ENCODE measurements at places on chromosomes 3 and 15. TPM values are rescaled to one million over a fixed set of nuclear protein-coding genes. Genes with fewer than 3 reads are reported as not detected.

The CHRNA3 gene
- total RNA-seq, result not detected

The AHSG gene
- 0.25 TPM for total RNA-seq

The ERC2 gene
- not detected for total RNA-seq

The SLC28A2 gene
- not detected for total RNA-seq

The AGBL1 gene
- not detected for total RNA-seq

The GRIP2 gene
- not detected for total RNA-seq

The SI gene
- not detected for total RNA-seq

The SERPINI2 gene
- not detected for total RNA-seq

The CADPS gene
- not detected for total RNA-seq

The NFKBIZ gene
- total RNA-seq, result 62.6 TPM

DNA sequence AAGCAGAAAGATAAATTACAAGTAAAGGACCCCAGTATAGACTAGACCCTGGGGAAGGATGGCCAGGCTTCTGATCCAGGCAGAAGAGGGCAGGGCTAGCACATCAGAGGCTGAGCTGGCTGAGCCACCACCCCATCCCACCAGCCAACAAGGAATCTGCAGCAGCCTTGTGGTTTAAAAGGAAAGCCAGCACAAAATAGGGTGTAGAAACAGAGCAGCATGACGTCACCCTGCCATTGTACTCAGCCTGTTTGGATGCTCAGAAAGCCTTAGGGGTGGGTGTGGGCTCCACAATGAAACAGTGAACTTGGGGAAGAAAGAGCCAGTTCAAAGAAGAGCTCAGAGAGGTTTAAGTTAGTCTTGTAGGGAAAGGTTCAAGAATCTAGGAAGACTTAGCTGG is 28.2 kb downstream of the DUOX1 start:
- no peak for DNase-seq

DNA sequence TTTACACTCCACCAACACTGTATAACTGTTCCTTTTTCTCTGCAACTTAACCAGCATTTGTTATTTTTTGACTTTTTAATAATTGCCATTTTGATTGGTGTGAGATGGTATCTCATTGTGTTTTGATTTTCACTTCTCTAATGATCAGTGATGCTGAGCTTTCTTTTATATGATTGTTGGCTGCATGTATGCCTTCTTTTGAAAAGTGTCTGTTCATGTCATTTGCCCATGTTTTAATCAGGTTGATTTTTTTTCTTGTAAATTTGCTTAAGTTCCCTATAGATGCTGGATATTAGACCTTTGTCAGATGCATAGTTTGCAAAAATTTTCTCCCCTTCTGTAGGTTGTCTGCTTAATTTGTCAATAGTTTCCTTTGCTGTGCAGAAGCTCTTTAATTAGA is 263.0 kb downstream of the MBNL1 start:
- no peak for DNase-seq

DNA sequence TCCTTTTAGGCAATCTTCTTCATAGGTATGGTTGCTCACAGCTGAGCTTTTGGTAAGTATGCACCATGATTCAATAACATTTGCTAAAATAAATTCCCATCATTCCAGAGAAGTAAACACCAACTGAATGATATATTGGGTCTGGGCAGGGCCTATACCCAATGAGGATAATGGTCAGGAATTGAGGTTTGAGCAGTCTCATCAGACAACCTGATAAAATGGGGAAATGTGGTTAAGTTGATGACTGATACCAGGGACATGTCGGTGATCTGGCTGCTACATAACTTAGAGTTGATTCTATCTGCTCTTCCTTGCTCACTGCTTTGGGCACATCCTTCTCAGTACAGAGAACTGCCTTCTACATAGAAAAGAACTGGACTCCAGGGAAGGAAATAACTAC is 92.9 kb downstream of the GPR156 start:
- no peak for DNase-seq

GRCh38 chr15:99983171-99983885 is 250.1 kb upstream of the LYSMD4 start:
- DNase-seq, result no peak

GRCh38 chr3:58567251-58567515 is 10.0 kb downstream of the FAM107A start:
- DNase-seq, result no peak

GRCh38 chr3:139105154-139105702 is 60.5 kb upstream of the PRR23C start:
- DNase-seq, result no peak

- DNase-seq, result no peak
These were observed 216.8 kb downstream of the VGLL3 start for GRCh38 chr3:86774082-86774691.

GRCh38 chr3:62479326-62479725 is 106.0 kb upstream of the FEZF2 start:
- no peak for DNase-seq

DNA sequence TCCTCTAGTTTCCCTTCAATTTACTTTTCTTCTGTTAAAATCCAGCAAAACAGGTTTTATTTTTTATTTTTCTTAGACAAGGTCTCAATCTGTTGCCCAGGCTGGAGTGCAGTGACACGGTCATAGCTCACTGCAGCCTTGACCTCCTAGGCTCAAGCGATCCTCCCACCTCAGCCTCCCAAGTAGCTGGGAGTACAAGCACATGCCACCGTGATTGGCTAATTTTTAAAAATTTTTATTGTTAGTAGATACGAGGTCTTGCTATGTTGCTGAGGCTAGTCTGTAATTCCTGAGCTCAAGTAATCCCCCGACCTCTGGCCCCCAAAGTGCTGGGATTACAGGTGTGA is 41.6 kb downstream of the ILDR1 start:
- DNase-seq, result no peak

DNA sequence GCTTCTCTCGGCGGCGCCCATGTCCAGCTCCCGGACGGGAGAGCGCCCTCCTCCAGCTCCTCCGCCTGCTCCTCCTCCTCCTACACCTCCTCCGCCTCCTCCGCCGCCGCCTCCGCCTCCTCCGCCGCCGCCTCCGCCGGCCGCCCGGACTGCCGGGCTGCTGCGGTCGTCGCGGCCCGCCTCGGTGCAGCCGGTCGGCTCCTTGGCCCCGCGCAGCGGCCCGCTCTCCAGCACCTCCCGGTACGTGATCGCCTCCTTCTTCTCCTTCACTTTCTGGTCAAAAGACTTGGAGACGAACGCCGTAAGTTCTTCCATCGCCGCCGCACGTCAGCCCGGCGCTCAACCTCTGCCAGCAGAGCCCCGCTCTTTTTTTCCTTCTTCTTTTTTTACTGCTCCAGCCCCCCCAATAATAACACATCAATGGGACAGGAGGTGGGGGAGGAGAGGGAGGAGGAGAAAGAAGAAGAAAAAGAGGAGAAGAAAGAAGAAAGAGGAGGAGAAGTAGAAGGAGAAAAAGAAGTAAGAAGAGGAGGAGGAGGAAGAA is 438 bp downstream of the SHOX2 start:
- no peak for DNase-seq

DNA sequence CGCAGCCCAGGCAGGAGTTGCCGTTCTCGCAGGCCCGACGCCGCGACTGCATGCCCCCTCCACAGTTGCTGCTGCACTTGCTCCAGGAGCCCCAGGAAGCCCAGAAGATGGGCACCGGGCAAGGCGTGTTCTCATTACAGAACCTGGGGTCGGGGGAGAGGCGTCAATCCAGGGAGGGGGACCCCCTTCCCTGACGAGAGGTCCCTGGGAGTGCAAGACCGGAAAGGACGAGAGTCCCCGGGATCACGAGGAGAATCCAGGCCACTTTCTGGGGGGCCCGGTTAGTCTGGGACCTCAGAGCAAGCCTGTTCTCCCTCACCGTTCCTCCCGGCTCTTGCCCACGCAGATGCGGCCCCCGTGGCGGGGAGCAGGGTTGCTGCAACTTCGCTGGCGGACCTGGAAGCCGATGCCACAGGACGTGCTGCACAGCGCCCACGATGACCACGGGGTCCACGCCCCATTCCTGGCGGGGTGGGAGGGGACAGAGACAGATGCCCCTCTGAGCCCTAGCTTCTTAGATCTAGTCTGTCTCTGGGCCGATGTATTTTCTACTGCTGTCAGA is 113.9 kb downstream of the SEMA5B start:
- no peak for DNase-seq

- no peak for DNase-seq
These were observed 239.7 kb downstream of the UBE2E2 start for GRCh38 chr3:23442598-23443383.

GRCh38 chr15:87660251-87661129 is 596.0 kb downstream of the NTRK3 start:
- no peak for DNase-seq

- no peak for DNase-seq
These were observed 104.8 kb upstream of the WNT5A start for GRCh38 chr3:55591888-55592287.

GRCh38 chr15:79222808-79223207 is 59.7 kb upstream of the ANKRD34C start:
- no peak for DNase-seq

DNA sequence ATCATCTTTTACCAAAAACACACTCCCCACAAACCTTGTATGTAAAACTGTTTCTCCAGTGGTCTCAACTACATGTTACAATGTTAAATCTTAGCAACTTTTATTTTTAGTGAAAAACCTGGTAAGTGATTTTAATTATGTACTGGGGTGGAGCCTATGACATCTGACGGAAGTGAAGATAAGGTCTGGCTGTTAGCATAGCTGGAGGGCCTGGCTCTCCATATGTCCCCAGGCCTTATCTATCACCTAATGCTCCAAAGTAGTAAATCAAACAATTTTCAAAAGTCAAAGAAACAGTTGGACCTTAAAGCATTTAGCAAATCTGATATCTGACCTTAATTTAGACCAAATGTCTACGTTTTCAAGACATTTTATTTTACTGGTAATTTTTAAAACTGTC is 173.6 kb upstream of the SMAD3 start:
- DNase-seq, result no peak

DNA sequence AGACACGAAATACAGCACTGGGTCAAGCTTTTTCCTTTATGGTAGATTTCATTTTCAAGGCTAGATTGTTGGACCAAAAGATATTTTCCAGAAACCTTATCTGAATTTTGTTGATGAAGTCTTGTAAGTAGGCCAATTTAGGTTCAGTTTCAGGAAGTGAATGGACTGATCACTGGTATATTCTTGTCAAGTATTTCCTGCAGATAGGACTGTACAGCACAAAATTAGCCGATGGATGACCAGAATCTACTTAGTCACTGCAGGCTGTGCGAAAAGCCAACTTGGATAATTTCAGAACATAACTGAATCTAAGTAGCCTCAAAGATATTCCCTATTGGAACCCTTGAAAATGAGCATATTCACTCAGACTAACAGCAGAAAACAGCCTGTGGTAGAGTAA is 206.5 kb downstream of the NR1D2 start:
- no peak for DNase-seq

DNA sequence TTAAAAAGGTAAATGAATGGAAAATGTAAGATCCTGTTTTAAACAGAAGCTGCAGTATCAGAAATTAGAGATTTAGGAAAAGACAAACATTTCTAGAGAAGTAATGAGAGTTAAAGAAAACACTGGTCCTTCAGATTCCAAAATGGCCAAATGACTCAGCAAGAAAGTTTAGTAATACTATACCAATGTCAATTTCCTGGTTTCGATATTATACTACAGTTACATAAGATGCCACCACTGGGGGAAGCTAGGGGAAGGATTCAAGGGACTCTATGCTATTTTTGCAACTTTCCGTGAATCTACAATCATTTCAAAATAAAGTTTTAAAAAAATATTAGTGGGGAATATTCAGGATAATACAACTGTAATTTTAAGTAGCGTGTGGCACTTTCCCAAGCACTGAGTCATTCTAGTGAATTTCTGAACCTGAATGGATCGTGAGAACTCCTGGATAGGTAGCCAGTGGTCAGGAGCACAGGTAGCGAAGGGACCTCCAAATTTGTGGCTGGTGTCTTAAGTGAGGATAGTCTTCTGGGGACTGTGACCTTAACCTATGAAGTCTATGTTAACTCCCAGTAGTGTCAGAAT is 37.6 kb downstream of the TMCC1 start:
- DNase-seq, result no peak

DNA sequence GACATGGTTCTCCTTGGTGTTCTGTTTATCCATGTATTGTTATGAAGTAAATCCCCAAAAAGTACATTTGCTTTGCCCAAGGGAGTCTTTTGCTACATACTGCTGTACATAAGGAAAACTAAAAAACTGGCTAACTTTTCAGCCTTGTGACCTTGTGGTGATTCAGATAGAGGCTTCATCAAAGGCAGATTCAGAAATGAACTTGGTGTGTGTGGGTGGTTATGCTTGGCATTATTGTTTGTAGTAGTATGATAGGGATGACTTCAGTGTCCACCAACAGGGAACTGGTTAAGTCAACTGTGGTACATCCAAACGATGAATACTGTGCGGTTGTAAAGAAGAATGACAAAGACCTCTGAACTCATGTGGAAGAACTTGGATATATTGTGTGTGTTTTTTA is 75.6 kb upstream of the CHRNB4 start:
- DNase-seq, result no peak

DNA sequence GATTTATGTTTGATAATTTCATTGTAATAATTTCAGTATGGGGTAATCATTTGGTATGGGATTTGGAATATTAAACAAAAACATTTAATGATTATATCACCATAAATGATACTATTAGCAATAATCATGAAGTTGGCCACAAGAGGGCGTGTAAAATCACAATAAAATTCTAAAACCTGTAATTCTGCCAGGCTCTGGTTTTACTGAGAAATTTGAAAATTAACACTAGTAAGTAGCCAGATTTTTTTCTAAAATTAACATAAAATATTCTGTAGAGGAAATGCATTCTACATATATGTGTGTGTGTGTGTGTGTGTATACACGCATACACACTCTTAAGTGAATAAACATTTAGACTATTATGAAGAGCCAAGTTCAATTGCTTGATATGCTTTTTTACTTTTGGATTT is 40.5 kb downstream of the FEZF2 start:
- peak; percentile 2 for DNase-seq

Data from activated naive CD4-positive, alpha-beta T cell treated with anti-CD3 and anti-CD28 coated beads, Interleukin-2, amount 50 U/mL, for 72 hours (primary cell).